Hematopoietic multipotent progenitor cell treated with erythropoietin and hydrocortisone succinate and interleukin-3 and kit ligand, for 4 days (in vitro differentiated cells): ENCODE measurements at places on chromosomes 2 and 18.

- no peak for DNase-seq
Measured at GRCh38 chr2:6186332-6187151, 494.4 kb downstream of the SOX11 start.

GRCh38 chr18:49863769-49864621, 50.7 kb upstream of the ACAA2 start:
- DNase-seq, result no peak

DNA sequence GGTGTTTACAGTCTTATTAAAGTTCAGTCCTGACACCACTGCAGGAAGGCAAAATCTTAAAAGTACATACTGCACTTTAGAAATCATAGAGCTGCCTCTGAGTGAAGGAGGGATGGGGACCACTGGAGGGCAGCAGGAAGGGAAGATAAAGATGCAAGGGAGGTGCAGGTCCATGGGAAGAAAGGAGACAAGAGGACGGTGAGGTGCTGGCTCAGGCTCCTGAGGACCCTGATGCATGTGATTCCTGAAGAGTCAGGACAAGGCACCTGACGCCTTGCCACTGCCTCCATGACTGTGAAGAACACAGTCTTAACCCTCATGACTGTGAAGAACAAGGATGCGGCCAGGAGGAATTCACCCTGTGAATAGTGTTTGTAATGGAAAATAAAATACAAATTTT, 116.2 kb upstream of the NPAS2 start:
- no peak for DNase-seq

DNA sequence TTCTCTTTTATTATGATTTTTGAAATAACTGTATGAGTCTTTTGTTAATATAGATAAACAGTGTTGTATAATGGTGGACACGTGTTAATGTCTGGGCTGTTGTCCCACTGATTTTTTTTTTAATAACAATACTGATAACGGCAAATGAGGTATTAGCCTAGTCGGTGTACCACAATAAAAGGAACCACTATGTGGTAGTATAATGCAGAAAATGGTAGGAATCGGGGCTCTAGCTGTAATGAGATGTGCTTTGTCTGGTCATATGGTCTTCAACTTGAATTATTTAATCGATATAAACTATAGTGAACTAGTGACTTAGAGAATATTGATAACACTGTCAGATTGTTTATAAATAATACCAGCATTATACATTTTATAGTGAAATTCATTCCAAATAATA, 517.9 kb upstream of the SPHKAP start:
- DNase-seq, result no peak

DNA sequence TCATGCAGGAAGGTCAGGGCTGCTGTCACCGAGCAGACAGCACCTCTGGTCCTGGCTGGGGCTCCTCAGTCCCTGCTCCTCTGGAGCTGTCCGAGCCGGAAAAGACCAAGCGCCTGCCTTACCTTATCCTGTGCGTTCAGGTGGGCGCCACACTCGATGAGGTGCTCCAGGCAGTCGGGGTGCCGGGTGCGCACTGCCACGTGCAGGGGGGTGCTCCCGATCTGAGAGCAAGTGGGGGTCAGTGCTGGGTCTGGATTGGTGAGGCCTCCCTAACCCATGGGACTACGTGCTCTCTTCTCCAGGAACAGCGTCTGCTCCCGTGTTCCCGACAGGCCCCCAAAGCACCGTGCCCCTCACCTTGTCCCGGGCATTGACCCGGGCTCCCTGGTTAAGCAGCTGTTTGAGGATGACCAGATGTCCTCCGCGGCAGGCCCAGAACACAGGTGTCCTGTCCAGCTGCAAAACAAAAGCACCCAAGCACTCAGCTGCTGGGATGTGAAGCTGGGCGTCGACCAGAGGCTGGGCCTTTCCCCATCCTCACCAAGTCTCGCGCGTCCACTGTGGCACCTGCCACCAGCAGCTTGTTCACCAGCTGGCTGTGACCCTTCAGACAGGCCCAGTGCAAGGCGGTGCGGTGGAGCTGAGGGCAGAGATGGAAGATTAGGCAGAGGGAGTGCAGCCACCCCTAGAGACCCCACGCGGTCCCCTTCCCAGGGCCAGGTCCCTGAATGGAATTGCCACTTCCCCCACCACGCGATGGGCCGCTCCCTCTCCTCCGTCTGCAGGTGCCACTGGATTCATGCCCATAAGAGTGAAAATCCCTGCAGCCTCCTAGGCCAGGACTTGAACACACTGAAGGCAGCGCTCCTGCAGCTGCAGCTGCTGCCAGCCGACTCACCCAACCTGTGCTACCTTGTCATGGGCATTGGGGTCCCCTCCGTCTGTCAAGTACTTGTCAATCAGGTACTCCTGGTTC, 3.7 kb downstream of the ANKRD23 start:
- DNase-seq, result no peak

GRCh38 chr2:102848366-102848839, 86.6 kb downstream of the TMEM182 start:
- peak; percentile 84 for DNase-seq

DNA sequence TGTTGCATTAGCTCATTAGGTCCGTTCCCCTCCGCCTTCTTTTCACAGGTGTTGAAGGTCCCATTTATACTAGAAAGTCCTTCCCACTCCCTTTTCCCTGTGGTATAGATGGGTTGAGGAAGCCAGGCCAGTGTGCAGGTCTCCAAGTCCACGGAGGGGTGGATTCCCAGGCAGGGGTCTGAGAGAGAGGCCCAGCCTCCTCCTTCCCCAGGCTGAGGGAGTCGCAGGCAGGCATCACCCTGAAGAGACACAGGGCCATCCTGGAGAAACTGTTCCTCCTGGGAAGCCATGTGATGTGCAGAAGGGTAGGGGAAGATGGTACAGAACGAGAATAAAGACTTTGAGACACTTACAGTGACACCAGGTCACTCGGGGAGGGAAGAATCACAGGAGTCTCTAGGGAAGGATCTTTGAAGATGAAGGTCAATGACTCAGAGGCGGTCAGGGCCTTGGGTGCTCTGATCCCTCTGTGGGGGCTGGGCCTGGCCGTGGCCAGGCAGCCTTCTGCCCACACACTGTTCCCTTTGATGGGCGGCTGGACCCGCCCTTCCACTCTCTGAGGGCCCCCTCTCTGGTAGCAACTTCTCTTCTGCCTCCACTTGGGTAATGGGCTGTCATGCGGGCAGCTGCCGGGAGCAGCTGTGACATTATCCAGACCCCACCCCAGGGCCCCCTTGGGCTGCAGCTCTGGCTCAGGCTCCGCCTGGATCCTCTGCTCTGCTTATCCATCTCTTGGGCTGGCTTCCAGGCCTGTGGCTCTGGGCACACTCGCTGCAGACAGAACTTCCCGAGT, 45.1 kb downstream of the RHOB start:
- DNase-seq, result no peak

- DNase-seq, result no peak
Measured at GRCh38 chr2:70111752-70112591, 24.7 kb downstream of the PCBP1 start.

DNA sequence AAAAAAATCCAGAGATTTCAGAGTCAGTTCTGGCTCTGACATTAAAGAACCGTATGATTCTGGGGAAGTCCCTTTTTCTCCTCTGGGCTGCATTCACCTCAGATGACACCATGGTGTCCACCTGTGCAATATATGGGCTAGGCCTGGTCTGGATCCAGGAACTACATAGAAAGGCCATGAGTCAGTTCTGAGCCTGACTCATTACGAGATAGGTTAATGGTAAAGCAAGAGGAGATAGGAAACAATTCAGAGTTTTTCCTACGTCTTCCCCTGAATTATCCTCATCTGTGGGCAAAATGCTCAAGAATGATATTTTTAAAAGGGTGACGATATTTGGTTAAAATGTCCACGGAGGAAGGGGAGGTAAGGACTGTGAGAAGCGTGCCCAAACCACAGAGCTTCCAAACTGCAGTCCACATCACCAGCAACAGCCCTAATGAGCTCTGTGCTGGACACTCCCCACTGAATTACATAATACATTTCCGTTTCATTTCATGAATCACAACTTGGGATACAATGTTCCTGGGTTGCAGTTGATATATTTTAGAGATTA, 180.1 kb upstream of the OSR1 start:
- no peak for DNase-seq

DNA sequence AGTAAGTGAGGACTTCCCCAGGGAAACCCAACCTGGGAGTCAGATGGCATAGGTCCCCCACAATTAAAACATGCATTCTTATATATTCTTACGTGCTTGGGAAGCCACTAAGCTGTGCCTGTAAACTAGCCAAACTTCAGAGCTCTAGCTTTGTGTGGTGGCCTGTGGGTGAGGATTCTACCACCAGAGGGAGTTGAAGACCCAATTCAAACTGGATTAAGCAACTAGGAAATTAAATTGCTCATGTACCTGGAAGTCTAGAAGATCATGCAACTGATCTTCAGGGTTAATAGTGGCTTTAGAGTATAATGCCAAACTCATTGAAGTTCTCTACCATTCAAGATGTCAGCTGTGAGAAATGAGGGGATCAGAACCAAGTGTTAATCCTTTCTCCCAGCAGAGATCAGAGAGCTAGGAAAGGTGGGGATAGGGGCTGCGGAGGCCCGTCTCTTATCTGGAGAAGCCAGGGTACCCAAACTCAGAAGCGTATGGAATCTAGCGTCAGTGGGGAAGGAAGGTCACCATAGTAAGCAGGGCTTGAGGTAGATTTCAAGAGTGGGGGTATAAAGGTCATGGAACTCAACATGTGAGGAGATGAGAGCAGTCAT, 53.2 kb upstream of the CCDC85A start:
- DNase-seq, result peak; percentile 71

GRCh38 chr2:157940024-157940423, 63.9 kb upstream of the ACVR1 start:
- no peak for DNase-seq

DNA sequence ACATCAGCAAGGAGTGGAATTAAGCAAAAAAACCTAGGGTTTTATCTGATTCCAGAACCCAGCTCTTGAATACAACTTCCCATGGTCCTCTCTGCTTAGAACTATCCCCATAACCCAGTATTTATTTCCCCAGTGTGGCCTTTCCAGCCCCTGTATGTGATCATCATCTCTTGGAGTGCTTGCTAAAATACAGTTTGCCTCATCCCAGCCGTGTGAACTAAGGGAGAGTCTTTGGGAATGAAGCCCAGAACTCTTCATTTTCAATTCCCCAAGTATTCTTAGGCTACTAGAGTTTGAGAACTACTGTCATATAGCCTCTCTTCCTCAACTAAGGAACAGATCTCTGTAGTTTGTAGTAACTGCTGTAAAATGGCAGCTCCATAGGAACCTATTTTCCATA, 173.1 kb downstream of the LCLAT1 start:
- no peak for DNase-seq

- no peak for DNase-seq
Measured at GRCh38 chr18:11047817-11048216, 101.6 kb downstream of the PIEZO2 start.

DNA sequence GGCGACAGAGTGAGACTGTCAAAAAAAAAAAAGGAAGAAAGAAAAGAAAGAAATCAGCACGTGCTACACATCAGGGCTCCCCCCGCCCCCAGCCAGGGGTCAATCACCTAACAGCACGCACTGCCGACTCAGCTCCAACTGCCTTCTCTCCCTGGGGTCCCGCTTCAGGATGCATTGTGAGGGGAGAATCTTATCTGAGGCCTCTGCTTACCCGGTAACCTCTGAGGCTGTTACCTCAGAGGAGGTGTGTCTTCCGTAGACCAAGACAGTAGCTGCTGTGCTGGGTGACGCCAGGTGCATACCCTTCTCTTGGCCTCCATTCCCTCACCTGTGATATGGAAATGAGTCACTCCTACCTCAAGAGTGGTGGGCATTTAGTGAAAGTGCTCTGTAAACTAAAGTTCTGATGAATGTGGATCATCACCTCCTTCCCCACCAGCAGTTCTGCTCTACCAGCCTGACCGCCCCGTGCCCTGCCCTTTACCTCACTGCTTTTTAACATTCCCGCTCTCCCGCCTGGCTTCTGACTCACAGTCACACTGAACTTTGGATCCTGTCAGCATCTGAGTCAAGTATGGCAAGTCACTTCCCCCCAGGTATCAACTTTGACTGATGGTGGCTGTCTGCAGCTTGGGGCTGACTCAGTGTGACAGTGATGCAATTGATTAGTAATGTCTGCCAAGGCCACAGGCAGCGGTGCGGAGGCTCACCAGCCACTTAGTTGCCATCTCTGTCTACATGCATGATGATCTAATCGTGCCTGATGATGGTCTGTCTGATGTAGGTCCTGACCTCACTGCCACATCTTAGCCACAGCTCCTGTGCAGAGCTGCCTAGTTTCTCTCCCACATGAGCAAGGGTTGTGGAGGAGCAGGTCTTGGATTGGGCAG, 20.1 kb downstream of the ARID5A start:
- DNase-seq, result no peak

DNA sequence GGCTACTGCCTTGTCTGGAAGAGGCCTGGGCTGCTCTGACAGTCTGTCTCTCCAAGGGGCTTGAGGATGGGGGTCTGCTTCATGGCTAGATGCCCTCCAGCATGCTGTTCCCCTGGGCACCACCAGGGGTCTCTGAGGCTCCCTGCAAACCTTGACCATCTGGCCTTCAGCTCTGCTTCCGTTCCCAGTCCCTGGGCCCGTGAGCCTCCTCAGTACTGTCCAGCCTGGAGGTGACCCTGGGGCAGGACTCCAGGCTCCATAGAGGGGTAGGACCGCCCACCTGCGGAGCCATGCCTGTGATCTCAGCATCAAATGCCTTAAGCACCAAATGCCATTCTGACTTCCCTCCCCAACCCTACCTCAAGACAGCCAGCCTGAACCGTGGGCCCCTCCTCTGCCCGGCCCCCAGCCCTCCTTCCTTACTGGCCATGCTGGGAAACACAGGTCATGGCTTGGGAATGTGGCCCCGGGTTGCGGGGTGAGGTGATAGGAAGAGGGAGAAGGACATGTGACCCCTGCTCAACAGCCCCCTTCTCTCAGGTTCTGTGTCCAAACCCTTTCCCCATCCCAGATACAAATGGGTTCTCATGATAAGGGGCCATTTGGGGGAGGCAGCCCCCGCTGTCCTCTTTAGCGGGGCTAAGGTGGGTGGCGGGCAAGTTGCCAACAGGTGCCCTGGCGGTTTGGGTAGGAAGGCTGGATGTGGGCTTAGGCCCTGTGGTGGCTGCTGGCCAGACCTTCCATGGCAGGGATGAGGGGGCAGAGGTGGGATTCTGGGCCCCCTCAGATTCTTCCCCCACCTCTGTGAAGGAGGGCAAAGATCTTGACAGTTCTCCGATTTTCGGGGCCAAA, 25.0 kb downstream of the SPEG start:
- peak; percentile 60 for DNase-seq

GRCh38 chr2:230128623-230129342, 60.1 kb upstream of the SLC16A14 start:
- no peak for DNase-seq

- DNase-seq, result no peak
Measured at GRCh38 chr2:155298001-155298400, 599.5 kb downstream of the KCNJ3 start.

GRCh38 chr2:207768168-207768865, 1.4 kb downstream of the FZD5 start:
- peak; percentile 82 for DNase-seq

GRCh38 chr2:85164145-85164569, 31.0 kb downstream of the TCF7L1 start:
- DNase-seq, result no peak

DNA sequence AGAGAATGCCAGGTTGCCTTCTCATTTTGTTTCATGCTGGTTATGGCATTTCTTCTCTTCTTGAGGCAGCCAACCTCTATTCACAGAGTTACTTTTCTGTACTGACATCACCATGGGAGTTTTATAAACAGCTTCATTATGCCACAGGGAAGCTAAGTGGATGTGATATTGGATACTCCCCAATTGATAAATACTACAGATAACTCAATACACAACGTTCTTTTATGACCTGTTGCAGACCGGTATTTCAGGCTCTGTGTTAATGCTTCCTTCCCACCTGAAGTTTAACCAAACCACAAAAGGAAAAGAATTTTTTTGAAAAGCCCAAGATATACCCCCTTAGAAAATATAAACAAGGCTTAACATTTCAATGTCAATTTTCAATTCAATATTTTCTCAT, 258.3 kb upstream of the SOX11 start:
- no peak for DNase-seq
